ENCODE measurements at places on chromosomes 5 and 9.

GRCh38 chr9:93319301-93319991, 132.0 kb upstream of the FAM120A start:
- DNase-seq: no peak

GRCh38 chr9:127629468-127630081, 17.5 kb downstream of the STXBP1 start:
- no peak for DNase-seq

DNA sequence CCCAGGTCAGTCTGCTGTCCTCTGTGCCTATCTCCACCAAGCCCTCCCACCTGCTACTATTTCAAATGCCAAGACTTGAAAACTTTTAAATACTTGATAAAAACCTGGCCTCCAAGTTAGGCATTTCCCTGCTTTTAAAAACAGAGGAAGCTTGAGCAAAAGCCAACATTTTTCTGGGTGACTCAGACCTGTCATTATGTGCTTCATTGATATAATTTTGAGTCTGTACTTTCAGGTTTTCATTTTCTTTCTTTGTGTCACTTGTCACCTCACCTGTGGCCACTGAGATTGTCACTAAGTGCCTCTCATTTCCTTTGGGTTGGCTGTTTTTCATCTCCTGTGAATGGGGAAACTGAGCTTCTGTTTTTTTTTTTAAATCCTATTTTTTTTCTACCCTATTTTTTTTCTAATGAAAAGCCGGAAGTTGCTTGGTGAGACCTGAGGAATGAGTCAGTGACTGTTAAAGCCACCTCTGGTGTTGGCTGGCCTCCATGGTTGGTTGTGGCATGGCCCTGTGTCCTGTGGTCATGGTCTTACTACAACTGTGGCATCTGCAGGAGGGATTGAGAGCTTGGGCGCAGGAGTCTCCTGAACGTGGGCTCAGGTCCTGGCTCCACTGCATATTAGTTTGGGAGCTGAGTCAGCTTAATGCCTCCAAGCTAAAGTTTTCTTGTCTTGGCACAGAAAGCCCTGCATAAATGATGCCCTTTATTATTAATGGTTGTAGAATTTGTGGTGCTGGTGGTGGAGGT, 56.7 kb downstream of the ARHGAP26 start:
- no peak for DNase-seq

DNA sequence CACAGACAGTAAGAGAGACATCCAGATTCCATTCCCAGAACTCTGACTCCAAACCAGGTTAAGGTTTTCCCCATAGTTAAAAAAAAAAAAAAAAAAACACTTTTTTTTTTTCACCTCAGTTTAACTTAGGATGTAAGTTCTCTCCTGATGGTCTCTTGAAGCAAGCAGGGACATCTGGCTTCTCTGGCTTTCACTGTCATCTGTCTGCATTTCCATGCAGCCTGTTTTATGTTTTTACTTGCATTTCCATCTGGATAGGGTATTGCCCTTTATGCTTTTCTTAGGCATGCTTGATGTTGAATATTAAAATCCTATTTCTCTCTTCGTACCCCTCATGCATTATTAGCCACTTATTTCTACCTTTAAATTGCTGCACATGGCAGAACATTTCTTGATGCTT, 135.3 kb upstream of the WWC1 start:
- DNase-seq: no peak

- DNase-seq: peak; percentile 91
Measured at GRCh38 chr5:38809388-38810359, 36.1 kb upstream of the OSMR start.

- no peak for DNase-seq
Measured at GRCh38 chr5:171309276-171310211, 496 bp downstream of the TLX3 start.

DNA sequence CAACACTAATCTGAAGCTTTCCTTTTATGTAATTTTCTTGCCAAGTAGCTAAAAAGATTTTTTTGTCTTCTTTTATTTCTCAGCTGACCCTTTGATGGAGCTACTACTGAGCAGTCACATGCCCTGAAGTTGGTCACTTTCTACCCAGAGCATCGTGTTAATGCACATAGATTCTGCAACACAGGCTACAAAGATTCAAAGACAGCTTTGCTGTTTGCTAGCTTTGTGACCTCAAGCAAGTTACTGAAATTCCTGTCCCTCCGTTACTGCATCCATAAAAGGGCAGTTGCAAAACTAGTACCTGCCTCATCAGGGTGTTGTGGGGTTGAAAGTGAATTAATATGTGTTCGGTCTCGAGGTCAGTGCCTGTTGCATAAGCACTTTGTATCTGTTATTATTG, 179.9 kb downstream of the GAS1 start:
- DNase-seq: no peak

GRCh38 chr5:5953584-5954274, 424.6 kb downstream of the MED10 start:
- no peak for DNase-seq

Measured in right renal pelvis (tissue), 4 donors.